ENCODE measurements at places on chromosomes 7 and 10.

GRCh38 chr7:85184599-85185423 lies 2.0 kb downstream of the SEMA3D start:
- no peaks in the 10 kb centered on the region for H3K36me3 ChIP-seq
- H3K4me1 ChIP-seq, result no peaks in the 10 kb centered on the region
- no peak overlapping the region for H3K27ac ChIP-seq
- peaks cover 21% of the 10 kb centered on the region for H3K27me3 ChIP-seq
- H3K4me3 ChIP-seq, result peak overlapping the region; percentile 39

DNA sequence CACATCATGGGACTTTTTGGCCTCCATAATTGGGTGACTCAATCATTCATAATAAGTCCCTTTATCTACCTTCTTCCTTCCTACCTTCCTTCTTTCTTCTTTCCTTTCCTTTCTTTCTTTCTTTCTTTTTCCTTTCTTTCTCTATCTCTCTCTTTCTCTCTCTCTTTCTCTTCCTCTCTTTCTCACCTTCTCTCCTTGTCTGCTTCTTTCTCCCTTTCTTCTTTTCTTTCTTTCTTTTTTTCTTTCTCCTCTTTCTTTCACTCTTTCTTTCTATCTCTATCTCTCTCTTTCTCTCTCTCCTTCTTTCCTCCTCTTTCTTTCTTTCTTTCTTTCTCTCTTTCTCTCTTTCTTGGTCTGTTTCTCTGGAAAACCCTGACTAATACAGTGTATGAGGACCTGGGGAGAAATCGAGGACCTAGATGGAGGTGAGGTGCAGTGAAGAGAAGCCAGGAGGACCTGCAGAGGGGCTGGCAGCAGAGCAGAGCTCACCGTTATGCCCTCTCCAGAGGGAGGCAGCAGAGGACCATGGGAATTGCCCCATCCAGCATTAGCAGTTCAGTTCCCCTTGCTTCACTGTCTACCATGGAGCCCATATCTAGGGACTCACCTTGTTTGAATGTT lies 52.7 kb upstream of the BTRC start:
- H3K4me1 ChIP-seq, result no peaks in the 10 kb centered on the region
- no peaks in the 10 kb centered on the region for H3K36me3 ChIP-seq
- no peaks in the 10 kb centered on the region for H3K27me3 ChIP-seq

DNA sequence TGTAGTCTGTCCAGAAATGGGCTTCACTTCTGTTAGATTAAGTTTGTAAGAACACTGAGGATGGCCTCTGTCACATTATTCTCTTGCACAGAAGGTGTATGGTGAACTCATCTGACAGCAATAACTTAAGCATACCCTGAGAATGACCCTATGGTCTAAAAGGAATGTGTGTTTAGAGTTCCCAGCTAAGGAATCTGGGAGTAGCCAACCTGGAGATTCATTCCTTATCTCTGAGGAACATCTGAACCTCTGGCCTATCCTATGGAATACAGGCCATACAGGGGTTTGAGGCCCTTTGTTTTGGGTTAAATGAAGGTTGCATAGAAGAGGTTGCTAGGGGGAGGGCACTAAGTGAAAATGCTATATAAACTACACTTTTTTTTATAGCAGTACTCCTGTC lies 41.4 kb downstream of the LAMB4 start:
- no peak overlapping the region for H3K27ac ChIP-seq
- no peaks in the 10 kb centered on the region for H3K4me1 ChIP-seq
- H3K27me3 ChIP-seq, result no peaks in the 10 kb centered on the region
- H3K36me3 ChIP-seq, result no peaks in the 10 kb centered on the region

DNA sequence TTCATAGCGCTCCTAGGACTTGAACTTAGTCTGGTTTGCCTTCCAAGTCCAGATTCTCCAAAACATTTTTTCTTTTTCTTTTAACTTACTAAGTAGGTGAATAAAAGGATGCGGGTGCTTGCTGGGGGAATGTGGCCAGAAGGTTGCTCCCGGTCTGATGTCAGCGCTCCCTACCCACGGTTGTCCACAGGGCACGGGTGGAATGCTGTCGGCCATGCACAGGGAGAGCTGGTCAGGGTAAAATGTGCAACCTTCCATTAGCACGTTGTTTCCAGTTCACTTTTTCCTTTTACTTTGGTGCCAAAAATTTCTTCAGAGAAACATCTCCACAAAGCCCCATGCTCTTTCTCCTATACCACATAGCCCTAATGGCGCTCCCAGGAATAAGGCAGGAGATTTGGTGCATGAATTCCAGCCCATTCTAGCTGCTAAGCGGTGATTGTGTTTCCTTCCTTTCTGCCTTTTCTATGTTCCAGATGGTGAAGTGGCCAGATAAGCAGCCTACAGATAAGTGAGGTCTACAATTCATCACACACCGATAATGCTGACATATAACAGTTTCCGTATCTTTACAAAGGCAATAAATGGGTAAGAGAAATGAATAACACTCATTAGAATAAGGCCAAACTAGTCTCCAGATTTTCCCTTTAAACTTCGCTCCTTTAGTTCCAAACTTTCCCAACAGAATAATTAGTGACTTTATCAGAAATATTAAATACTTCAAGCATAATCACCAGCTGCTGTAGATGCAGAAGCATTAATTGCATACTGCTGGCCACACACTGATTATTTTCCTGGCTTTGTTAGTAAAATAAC lies 138.3 kb upstream of the FGFR2 start:
- H3K4me1 ChIP-seq, result no peaks in the 10 kb centered on the region
- H3K4me3 ChIP-seq, result no peak overlapping the region
- no peaks in the 10 kb centered on the region for H3K36me3 ChIP-seq

- H3K27me3 ChIP-seq, result no peaks in the 10 kb centered on the region
- no peaks in the 10 kb centered on the region for H3K4me1 ChIP-seq
- no peaks in the 10 kb centered on the region for H3K36me3 ChIP-seq
Observed at GRCh38 chr10:116752563-116752962, 10.2 kb upstream of the HSPA12A start.

- no peaks in the 10 kb centered on the region for H3K27me3 ChIP-seq
- H3K4me1 ChIP-seq, result no peaks in the 10 kb centered on the region
- DNase-seq, result no peak
- H3K4me3 ChIP-seq, result no peak overlapping the region
- no peaks in the 10 kb centered on the region for H3K36me3 ChIP-seq
Observed at GRCh38 chr7:80128918-80129317, 5.7 kb upstream of the GNAI1 start.

DNA sequence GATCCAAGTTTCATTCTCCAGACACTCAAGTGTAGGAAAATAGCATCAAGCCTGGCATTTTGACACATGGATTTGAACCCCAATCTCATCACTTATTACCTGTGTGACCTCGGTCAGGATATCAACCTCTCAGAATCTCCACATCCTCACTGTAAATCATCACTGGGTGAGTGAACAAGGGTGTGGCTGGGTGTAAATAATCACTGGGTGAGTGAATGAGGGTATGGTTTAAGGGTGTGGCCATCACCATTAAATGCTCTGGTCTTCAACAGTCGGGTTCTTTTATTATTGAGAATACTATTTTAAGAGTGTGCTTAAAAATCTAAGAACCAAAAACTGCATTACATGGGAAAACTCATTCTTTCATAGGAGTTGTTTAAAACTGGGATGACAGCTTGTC lies 200.1 kb downstream of the DOCK4 start:
- H3K27ac ChIP-seq, result no peak overlapping the region
- H3K4me1 ChIP-seq, result no peaks in the 10 kb centered on the region
- no peak for DNase-seq
- no peaks in the 10 kb centered on the region for H3K27me3 ChIP-seq
- H3K36me3 ChIP-seq, result no peaks in the 10 kb centered on the region

- H3K27me3 ChIP-seq, result no peaks in the 10 kb centered on the region
- H3K36me3 ChIP-seq, result no peaks in the 10 kb centered on the region
- no peaks in the 10 kb centered on the region for H3K4me1 ChIP-seq
- H3K27ac ChIP-seq, result no peak overlapping the region
- DNase-seq, result no peak
Observed at GRCh38 chr7:14837216-14837615, 65.3 kb downstream of the DGKB start.

DNA sequence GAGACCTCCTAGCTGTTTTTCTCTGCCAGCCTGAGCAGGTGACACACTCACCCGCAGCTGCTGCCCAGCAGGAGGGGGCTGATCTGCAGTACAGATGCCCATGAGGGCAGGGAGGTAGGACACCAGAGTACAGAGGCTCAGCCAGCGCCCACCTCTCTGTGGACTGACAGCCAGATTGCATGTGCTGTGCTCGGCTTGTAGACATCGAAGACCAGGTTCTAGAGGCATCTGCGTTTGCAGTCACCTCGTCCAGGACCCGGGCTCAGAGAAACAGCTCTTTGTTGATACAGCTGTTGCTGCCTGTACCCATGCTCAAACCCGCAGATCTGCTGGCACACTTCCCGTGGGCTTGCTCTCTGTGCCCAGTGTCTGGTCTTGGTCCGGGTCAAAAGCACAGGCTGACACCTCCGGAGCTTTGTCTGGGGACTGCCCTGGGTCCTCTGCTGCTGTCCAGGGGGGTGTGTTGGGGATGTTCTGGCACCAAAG lies 224.7 kb downstream of the GLRX3 start:
- no peaks in the 10 kb centered on the region for H3K27me3 ChIP-seq
- no peak for DNase-seq
- H3K27ac ChIP-seq, result no peak overlapping the region
- H3K4me3 ChIP-seq, result no peak overlapping the region
- H3K4me1 ChIP-seq, result no peaks in the 10 kb centered on the region
- no peaks in the 10 kb centered on the region for H3K36me3 ChIP-seq

- H3K27ac ChIP-seq, result no peak overlapping the region
- no peaks in the 10 kb centered on the region for H3K4me1 ChIP-seq
- H3K36me3 ChIP-seq, result no peaks in the 10 kb centered on the region
- DNase-seq, result no peak
- H3K4me3 ChIP-seq, result no peak overlapping the region
Observed at GRCh38 chr10:52752801-52753445, 19.7 kb downstream of the MBL2 start.

GRCh38 chr10:113517901-113518260 lies 35.0 kb upstream of the HABP2 start:
- H3K27me3 ChIP-seq, result no peaks in the 10 kb centered on the region
- H3K36me3 ChIP-seq, result no peaks in the 10 kb centered on the region
- no peak for DNase-seq
- H3K4me1 ChIP-seq, result no peaks in the 10 kb centered on the region
- no peak overlapping the region for H3K27ac ChIP-seq

- no peak overlapping the region for H3K27ac ChIP-seq
- no peaks in the 10 kb centered on the region for H3K27me3 ChIP-seq
- no peak overlapping the region for H3K4me3 ChIP-seq
- H3K4me1 ChIP-seq, result no peaks in the 10 kb centered on the region
Observed at GRCh38 chr10:124509880-124510632, 48.4 kb downstream of the LHPP start.

- H3K4me3 ChIP-seq, result no peak overlapping the region
- no peaks in the 10 kb centered on the region for H3K36me3 ChIP-seq
- no peak overlapping the region for H3K27ac ChIP-seq
- DNase-seq, result no peak
Observed at GRCh38 chr10:116098411-116099022, 174.5 kb downstream of the GFRA1 start.

- peak; percentile 47 for DNase-seq
- H3K27ac ChIP-seq, result peak overlapping the region; percentile 89
- no peak overlapping the region for H3K4me3 ChIP-seq
- no peaks in the 10 kb centered on the region for H3K36me3 ChIP-seq
Observed at GRCh38 chr7:44071726-44072363, 6.5 kb upstream of the PGAM2 start.

GRCh38 chr10:36324831-36325230 lies 682.7 kb upstream of the FZD8 start:
- no peak overlapping the region for H3K4me3 ChIP-seq
- H3K4me1 ChIP-seq, result no peaks in the 10 kb centered on the region
- no peaks in the 10 kb centered on the region for H3K36me3 ChIP-seq
- DNase-seq, result no peak
- no peak overlapping the region for H3K27ac ChIP-seq

GRCh38 chr10:48384699-48384982 lies 78.2 kb downstream of the MAPK8 start:
- H3K36me3 ChIP-seq, result no peaks in the 10 kb centered on the region
- H3K4me3 ChIP-seq, result no peak overlapping the region
- no peak for DNase-seq
- H3K27ac ChIP-seq, result no peak overlapping the region
- H3K27me3 ChIP-seq, result no peaks in the 10 kb centered on the region
- no peaks in the 10 kb centered on the region for H3K4me1 ChIP-seq

DNA sequence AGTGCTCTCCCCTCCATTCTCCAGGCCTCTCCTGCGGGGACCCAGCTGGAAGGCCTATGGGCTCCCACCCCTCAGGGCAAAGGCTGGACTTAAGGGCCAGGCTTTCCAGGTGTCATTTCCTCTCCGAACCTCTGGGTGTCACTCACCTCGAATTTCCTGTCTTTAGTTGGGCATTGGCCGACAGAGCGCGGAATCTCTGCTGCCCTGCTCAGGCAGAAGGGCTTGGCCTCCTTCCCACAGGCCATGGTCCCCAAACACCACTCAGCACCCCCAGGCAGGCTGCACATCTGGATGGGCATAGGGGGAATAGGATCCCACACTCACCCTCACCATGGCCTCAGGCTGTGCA lies 212.9 kb downstream of the CCSER2 start:
- H3K36me3 ChIP-seq, result no peaks in the 10 kb centered on the region
- H3K27me3 ChIP-seq, result peaks cover 6% of the 10 kb centered on the region
- peaks cover 5% of the 10 kb centered on the region for H3K4me1 ChIP-seq
- no peak for DNase-seq
- H3K4me3 ChIP-seq, result no peak overlapping the region
- no peak overlapping the region for H3K27ac ChIP-seq

- no peak overlapping the region for H3K27ac ChIP-seq
- no peak overlapping the region for H3K4me3 ChIP-seq
- H3K27me3 ChIP-seq, result no peaks in the 10 kb centered on the region
- no peak for DNase-seq
- no peaks in the 10 kb centered on the region for H3K36me3 ChIP-seq
Observed at GRCh38 chr7:111937163-111937562, 269.0 kb downstream of the DOCK4 start.

- DNase-seq, result no peak
- no peaks in the 10 kb centered on the region for H3K36me3 ChIP-seq
- H3K27me3 ChIP-seq, result no peaks in the 10 kb centered on the region
- no peaks in the 10 kb centered on the region for H3K4me1 ChIP-seq
- no peak overlapping the region for H3K4me3 ChIP-seq
Observed at GRCh38 chr10:123398756-123399155, 244.6 kb downstream of the BUB3 start.

DNA sequence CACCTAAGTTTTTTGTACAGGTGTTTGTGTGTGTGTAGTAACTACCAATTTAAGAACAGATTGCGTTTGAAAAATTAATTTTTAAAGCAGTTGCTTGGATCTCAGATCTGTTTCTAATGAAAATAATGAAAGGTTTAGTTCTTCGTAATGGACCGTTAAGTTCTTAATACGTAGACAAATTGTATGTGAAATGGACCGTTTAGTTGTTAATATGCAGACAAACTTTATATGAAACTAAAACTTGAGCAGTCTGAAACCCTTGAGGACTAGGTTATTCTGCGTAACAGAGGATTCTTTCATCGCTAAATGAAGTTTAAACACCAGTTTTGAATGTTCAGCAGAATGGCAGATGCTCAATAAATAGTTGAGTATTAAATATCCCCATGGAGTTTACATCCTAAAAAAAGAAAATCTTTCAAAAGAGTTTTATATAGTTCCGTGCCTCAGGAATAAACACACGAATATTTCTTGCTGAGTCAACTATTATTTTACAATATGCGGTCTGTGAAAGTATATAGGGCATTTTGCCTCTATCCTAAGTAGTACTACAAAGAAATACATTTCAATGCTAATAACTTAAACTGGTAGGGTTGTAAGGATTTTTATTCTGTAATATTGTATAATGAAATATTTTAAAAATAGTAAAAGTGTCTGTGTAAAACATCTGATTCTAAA lies 1.2 kb downstream of the DBF4 start:
- H3K4me1 ChIP-seq, result peaks cover 3% of the 10 kb centered on the region
- H3K36me3 ChIP-seq, result no peaks in the 10 kb centered on the region
- H3K4me3 ChIP-seq, result peak overlapping the region; percentile 85
- DNase-seq, result no peak
- H3K27ac ChIP-seq, result peak overlapping the region; percentile 98

GRCh38 chr7:157682946-157683746 lies 346.3 kb downstream of the DNAJB6 start:
- H3K27me3 ChIP-seq, result peaks cover 64% of the 10 kb centered on the region
- no peak for DNase-seq
- no peak overlapping the region for H3K27ac ChIP-seq
- no peak overlapping the region for H3K4me3 ChIP-seq

Measured in colonic mucosa (tissue), 4 donors.